Pancreas (tissue), 10 donors: ENCODE measurements at places on chromosomes 3 and 15.

DNA sequence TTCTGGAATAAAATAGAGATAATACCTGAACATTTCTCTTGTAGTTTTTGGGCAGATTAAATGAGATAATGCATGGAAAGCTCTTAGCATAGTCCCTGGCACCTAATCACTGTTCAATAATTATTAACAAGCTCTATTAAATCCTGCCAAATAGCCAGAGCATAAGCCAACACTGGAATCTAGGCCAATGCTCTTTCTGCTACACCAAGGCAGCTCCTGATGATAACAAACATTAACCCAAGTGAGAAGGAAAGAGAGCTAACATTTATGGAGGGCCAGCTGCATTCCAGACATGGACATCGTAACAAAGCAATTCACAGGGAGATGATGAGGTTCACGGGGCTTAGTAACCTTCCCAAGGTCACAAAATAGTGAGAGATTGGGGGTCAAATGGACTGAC is 23.3 kb downstream of the LARP6 start:
- no peak for DNase-seq

DNA sequence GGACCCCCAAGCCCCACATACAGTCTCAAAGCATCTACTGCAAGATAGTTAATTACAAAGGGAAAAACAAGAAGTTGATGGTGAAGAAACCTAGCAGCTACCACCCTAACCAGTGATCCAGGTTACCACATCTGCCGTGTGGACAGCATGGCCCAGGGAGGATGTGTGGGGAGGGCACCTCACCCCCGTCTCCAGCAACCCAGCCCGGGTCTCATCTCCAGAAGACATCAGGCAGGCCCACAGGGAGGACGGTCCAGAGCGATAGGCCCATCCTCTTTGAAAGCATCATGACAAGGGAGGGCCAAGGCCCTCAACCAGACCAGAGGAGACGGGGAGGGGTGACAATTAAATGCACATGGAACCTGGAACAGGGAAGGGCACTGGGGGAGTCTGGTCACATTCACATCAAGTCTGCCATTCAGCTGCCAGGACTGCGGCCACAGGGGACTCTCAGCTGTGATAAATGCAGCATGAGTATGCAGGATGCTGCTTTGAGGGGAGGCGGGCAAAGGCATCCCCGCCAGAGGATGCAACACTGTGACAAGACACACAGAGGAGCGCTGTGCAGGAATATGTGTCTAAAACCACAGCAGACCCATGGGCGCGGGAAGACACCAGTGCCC is 18.8 kb downstream of the ZXDC start:
- DNase-seq, result no peak

DNA sequence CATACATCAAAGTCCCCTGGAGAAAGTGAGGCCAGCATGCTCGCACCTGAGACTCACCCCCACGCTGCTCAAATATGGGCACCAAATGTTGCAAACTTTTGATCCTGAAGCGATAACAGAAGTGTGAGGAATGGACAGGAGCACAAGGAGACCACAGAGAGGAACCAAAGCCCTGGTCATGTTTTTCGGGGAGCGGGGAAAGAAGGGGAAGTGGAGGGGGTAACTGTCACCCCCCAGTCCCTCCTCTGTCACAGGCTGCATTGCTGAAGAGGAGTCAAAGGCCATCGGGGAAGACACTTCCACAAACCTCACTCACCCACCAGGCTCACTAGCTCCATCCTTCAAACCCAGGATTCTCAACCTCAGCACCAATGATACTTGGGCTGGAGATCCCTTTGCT is 182.4 kb downstream of the UACA start:
- no peak for DNase-seq

DNA sequence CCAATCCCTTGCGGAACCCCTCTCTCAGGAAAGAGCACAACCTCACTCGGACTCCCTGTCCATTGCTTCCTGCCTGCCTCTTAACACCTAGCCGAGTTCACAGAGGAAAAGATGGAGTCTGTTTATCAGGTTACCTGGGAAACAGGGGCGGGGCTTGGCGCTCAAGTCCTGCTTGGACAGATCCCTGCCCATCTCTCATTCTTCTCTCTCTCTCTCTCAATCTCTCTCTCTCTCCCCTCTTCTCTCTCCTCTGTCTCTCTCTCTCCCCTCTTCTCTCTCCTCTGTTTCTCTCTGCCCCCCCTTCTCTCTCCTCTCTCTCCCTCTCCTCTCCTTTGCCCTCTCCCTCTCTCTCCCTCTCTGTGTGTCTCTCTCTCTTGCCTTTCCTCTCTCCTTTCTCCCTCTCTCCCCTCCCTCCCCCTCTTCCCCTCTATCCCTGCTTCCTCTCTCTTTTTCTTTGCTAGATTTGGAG is at the start of gene EFHB:
Gene EFHB (minus strand): TSS at position 120 of the 469 bp plus-strand sequence. CDS start 199 bp downstream, outside the sequence.
- peak; percentile 35 for DNase-seq

DNA sequence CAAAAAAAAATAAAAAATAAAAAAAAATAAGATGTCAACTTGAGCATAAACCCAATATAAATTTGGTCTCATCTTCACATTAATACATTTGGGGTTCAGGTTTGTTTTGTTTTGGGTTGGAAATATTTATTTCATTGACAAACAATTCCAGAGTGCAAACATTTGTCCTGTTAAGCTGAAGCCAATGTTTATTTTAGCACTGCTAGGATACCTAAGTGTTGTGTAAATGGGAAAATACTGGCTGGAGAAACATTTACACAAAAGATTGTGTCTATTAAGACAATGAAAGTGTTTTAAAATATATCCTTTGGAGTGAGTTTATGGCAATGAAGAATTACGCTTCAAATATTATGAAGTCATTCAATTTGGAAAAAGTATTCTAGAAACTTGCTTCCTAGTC is 91.1 kb downstream of the MEIS2 start:
- no peak for DNase-seq

DNA sequence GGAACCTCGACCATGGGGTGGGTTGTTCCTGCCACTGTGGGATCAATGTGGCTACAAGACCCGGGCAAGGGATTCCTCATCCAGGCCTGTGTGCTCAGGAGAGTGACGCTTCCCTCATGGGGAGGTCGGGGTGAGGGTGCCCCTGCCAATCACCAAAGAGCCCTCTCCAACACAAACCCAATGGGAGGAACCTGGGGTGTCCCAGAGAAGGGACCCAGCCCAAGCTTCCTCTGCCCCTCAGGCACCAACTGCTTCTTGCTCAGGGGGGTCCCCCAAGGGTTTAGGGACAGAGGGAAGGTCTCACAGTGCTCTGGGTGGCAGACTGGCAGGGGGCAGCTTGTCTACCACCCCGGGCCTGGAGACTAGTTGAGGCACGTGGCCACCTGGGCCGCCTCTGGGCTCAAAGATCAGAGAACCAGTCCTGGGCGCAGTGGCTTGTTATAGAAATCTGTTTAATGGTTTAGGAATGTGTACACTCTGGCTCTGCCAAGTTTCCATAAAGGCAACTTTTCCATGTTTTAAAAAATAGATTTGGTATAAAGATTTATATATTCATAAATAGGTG is 26.6 kb downstream of the GP9 start:
- peak; percentile 39 for DNase-seq

GRCh38 chr3:169539856-169540255 is 123.7 kb downstream of the MECOM start:
- no peak for DNase-seq

DNA sequence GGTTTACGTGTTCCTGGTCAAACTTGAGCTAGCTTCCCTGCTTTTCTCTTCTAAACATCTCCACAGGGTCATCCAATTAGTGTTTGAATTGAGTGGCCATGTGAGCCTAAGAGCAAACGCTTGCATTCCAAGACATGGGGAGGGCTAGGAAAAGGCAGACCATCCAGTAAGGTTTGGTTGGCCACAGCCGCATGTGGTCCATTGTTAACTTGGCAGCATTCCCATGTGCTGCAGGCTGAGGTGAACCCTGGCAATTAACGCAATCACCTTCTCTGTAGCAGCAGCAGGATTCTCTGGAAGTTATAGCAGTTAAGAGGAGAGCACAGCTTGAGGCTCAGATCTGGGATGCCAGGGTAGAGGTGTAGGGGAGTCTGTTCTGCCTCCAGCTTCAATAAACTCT is 502.2 kb upstream of the LMCD1 start:
- DNase-seq, result no peak

- DNase-seq, result no peak
These were observed 154.3 kb upstream of the RORA start for GRCh38 chr15:61383421-61383820.

- no peak for DNase-seq
These were observed 10.9 kb downstream of the SMAD3 start for GRCh38 chr15:67076147-67076843.

DNA sequence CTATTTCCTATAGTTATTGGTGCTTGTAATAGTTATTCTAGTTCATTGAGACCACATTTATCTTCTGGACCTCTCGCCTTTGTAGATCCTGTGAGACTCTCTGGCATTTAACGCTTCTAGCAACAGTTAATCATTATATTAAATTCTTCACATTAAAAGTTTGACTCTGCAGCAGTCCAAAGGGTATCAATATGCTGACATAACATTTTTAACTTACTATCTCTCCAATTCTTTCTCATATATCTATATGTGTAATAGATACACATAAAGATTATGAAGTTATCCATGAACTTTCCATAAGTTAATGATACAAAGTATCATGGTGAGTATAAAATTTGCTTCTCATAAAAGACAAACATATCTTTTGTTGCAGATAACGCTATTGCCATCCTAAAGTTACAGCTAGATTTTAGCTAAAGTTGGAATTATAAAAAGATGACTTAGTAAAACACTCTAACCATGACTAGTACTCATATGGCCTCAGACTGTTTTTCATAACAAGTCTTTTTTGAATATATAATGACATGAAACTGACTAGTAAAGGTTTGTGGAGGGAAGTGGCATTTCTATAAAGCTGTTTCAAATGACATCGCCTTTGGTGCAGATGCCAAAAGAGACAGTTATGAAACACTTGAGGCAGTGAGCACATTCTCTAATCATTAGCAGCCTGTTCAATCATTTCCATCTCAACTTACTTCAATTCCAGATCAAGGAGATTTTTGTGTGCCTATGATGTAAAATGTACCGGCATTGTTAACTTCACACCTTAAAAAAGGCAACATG is 379.3 kb upstream of the CBLB start:
- DNase-seq, result no peak

GRCh38 chr3:65833761-65834505 is 204.8 kb downstream of the MAGI1 start:
- no peak for DNase-seq

- no peak for DNase-seq
These were observed 409.4 kb upstream of the PPP2R3A start for GRCh38 chr3:135556174-135556573.

GRCh38 chr3:115980709-115981108 is 357.4 kb downstream of the GAP43 start:
- DNase-seq, result no peak

DNA sequence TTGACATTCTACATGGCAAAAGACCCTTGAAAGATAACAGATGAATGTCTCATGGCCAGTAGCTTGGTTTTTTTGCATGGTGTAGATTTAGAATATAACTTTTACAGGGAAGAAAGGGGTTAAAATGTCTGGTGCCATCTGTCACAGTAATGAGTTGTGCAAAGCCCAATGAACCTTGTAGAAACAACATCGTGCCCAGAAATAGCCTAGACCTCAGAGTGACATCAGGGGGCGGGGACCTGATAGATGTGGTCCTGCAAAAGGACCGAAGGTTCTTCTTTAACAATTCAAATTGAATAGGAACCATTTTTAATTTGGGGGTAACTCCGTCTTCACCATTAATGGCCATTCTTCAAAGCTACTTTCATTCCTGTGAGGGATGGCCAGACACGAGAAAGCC is 254.1 kb upstream of the CTDSPL start:
- no peak for DNase-seq

DNA sequence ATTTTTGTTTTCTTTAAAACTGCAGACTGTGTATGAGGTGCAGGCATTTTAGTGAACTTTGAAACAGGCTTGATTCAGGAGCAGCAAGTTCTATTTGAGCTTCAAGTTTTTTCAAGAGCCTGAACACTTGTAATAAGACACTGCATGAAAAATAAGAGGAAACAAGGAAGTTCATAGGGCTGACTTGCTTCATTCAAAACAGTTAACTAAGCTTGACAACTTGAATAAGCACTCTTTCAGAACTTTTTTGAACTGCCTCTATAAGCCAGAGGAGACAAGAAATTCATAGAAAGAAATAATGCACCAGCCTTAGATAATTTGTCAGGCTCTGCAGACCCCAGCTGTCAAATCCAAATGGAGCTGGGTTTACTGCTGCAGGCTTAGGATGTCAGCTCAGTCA is 130.2 kb downstream of the SSR3 start:
- DNase-seq, result no peak

- DNase-seq, result no peak
These were observed 6.6 kb downstream of the TP63 start for GRCh38 chr3:189637750-189638149.

GRCh38 chr3:100032243-100032642 is 82.1 kb downstream of the FILIP1L start:
- DNase-seq, result no peak

GRCh38 chr3:65619451-65619881 is 419.3 kb downstream of the MAGI1 start:
- DNase-seq, result no peak
